CD4-positive, alpha-beta T cell treated with Interleukin-4 for 4 hours (primary cell): ENCODE measurements at places on chromosomes 11 and 22.
A peak's percentile ranks its signal among the peaks of the same experiment; 100 is the strongest.

DNA sequence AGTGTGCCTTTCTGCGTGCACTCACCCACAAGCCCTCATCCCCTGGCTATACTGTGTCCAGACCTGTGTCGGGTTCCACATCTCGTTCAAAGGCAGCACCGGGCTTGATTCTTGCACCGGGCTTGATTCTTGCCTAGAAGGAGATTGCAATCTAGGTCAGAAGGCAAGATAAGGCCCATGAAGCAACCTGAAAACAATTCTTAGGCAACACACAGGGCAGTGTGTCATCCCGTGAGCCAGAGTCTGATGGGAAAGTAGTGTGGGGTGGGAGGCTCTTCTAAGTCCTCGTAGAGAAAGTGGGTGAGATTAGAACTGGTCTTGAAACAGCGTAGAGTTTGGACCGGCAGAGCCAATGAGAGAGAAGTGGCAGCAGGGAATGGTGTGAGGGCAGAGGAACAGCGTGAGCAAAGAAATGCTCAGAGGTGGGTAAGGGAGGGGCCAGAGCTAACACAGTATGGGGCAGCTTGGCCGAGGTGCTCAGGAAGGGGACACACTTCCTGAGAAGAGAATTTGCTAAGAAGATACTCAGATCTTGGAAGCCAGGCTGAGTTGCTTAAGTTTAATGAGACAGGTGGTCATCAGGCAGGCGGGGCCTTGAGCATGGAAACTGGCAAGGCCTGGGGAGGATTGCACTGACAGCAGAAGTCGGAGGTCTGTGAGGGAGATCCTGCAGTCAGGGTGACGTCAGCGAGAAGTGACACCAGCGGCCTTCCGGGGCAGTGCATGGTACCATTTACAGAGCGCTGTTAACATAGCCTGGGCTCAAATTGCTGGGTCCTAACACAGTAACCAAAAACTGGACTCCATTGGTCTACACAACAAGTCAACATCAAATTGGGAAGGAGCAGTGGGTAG, 40.7 kb upstream of the DKK3 start:
- DNase-seq, result no peak

- DNase-seq, result peak; percentile 59
These were observed 60.5 kb downstream of the OSBP2 start for GRCh38 chr22:30754971-30755758.

DNA sequence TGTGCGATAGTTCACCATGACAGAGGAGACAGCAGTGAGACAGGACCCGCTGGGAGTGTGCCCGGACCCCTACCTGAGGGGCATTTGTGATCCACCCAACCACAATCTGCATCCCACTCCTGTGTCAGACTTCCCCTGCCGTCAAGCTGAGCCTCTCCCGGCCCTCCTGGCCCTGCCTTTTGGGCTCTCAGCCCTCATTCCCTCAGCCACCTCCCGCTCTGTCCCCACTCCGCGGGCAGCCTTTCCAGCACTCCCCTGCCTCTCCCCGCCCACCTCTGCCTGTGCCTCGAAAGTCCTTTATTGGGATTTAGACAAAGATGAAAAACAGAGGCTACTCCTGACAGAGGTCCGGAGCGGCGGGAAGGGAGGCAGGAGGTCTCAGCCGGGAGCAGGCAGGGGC, 4.2 kb downstream of the NFAM1 start:
- no peak for DNase-seq

GRCh38 chr11:120603071-120603470, 91.5 kb downstream of the GRIK4 start:
- DNase-seq, result no peak

DNA sequence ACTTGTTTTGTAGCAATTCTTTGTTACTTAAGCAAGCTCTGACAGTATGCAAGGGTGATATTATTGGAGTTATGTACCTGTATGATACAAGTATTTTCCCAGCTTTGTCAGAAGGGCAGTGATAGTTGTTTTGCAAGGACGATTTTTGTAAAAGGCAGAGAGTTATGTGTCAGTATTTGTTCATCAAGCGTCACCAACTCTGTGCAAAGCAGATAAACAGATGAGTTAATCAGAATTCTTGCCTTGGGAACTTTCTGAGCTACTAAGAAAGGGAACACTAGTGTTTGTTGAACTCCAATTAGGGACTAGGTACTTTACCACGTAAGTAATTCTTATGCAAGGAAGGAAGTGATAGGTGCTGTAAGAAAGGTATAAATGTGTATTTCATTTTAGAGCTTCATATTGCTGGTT, 1.4 kb downstream of the USP47 start:
- peak; percentile 86 for DNase-seq

DNA sequence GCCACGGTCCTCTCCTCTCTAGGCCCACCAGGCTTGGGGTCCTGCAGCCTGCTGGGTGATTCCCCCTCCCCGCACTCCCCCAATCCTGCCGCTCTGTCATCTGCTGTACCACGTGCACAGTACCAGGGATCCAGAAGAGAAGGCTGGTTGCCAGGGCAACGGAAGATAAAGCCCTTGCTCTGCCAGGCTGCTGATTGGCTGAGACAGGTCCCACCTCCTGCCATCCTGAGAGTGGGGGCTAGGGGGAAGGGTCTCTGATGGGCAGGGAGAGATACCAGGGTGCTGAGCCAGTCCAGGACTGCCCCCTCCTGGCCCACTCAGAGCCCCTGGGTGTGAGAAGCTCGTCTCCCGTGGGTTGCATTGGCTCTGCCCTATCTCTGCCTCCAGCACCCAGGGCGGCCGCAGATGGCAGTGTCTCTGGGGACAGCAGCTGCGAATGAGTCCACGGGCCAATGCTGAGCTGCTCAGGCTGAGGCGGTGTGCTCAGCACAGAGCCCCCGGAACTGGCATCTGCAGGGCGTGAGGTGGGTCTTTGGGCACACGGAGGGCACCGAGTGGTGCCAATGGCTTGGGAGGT, at the start of gene SMIM45:
Gene SMIM45, plus strand, starts transcription at position 253 of the 577 bp plus-strand sequence.
- no peak for DNase-seq

DNA sequence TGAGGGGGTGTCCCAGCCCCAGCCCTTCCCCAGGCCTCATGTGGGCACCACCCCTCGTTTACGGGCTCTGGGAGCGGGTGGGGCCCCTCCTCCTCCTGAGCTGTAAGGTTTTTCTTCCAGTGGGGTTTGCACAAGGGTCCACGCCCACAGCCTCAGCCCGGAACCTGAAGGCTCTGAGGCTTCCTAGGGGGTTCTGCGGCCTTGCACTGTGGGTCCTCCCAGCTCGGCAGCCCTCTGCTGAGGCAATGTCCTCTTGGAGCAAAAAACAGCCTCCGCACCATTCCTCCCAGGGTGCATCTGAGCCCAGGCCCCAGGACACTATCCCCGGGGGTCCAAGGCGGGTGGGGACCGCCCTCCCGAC, 14.1 kb downstream of the H19 start:
- no peak for DNase-seq

DNA sequence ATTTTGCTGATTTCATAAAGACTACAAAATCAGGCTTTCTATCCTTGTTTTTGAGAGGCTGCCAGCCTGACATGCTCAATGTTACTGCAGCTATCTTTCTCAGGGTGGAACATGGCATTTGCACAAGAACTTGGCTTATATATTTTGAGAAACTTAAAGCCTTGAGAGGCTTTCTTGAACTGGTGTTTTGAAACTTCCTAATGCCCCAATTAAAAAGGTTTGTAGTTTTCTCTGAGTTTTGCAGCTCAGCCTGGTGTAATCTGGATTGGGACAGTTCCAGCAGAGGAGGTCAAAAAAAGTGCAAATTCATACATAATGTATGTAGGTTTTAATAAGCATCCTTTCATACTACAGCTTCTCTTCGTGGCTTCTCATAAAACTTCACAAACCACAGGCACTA, 223.4 kb downstream of the FAM76B start:
- no peak for DNase-seq

- DNase-seq, result no peak
These were observed 157.9 kb upstream of the C11orf87 start for GRCh38 chr11:109264128-109264527.

GRCh38 chr11:16893456-16894066, 120.7 kb downstream of the PLEKHA7 start:
- DNase-seq, result no peak

- no peak for DNase-seq
These were observed 79.3 kb upstream of the TENM4 start for GRCh38 chr11:79520086-79520485.

- DNase-seq, result no peak
These were observed 87.5 kb downstream of the MN1 start for GRCh38 chr22:27714068-27714467.

DNA sequence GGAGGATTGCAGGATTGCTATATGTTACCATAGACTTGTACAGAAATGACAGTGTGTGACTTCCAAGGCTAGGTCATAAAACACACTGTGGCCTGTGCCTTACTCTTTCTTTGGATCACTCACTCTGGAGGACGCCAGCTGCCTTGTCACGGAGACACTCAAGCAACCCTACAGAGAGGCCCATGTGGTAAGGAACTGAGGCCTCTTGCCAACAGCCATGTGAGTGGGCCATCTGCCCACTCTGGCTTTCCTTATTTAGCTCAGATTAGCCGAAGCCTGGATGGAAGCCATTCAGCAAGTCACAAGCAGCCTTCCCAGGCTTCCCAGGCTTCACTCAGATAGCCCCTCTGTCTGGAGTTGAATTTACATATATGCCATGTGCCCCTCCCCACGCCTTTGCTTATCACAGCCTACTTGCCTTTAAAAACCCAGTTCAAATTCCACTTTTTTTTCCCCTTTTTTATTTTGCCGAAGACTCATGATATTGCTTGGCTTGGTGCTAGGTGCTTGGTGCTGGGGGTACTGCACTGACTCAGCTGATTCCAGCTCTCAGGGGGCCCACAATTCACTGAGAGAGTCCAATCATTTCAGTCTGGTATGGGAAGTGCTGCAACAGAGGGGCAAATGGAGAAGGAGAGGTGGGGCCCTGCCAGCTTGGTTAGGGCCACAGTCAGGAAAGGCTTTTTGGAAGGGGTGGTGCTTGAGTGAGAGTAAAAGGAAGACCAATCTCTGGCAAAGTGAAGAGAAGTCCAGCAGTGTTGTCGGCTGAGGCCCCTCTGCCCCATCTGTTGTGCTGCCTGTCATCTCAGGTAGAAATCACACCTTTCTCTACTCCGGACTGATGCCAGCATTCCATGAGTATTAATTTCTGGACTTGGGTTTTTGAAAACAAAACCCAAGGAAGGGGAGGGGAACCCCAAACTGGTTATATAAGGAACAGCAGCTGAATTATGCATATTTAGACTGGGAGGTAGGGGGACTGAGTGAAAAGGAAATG, 14.5 kb upstream of the P4HA3 start:
- no peak for DNase-seq

GRCh38 chr11:46721286-46721685, 2.3 kb downstream of the F2 start:
- no peak for DNase-seq

- DNase-seq, result no peak
These were observed 6.9 kb upstream of the NLRP6 start for GRCh38 chr11:271319-271715.

DNA sequence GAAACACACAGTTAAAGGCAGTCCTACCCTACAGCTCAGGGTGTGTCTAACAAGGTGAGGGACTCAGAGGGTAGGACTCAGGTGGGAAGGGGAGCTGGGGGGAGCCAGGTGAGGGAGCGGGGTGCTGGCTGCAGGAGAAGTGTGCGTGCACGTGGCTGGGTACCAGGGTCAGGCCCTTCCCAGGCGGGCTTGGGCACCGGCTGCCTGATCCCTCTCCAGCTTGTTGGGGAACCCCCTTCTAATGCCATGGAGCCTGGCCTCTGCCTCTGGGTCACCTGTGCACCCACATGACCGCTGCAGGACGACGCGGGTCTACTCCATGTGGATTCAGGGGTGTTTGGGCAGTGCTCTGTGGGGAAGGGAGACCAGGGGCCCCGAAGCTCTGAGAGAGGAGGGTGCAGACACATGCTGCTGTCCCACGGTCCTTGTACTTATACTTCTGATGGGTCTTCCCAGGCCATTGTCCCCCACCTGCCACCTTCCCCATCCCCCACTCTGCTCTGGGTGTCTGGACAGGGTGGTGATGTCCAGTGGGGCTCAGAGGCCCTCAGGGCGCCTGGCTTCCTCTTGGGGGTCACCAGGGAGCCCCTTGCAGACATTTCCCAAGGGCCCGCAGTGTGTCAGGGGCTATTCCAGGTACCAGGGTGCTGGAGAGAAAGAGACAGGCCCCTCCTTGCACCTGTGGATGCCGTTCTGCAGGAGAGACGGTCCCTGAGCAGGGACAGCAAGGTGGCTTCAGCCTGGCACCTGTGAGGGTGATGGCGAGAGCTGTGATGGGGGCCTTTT, 10.4 kb upstream of the MRGPRD start:
- DNase-seq, result no peak

DNA sequence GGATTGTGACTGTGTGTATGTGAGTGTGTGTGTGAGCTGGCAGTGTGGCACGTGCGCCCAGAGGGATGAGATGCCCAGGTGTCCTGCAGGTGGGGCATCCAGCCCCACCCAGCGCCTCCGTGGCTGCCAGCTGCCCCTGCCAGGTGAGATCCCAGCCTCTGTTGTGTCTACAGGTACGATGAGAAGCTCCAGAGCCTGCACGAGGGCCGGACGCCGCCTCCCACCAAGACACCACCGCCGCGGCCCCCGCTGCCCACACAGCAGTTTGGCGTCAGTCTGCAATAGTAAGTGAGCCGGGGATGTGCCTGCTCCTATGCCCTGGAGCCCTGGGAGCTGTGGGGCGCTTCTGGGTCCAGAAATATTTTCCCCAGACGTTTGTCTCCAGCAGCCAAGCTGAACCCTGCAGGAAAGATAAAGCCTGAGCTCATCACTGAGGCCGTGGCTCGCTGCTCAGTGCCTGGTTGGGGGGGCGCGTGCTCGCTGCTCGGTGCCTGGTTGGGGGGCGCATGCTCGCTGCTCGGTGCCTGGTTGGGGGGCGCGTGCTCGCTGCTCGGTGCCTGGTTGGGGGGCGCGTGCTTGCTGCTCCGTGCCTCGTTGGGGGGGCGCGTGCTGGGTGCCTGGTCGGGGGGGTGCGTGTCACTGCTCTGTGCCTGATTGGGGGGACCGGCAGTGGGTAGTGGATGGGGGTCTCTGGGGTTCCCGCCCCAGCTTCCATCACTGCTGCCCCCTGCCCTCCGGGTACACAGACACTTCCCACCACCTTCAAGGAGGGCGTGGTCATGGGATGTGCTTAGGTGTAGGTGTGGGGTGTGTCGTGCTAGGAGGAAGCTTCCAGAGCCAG, 73.2 kb downstream of the ARHGAP8 start:
- DNase-seq, result no peak

- DNase-seq, result no peak
These were observed 1.1 kb upstream of the APOBEC3H start for GRCh38 chr22:39095971-39096370.

- DNase-seq, result no peak
These were observed 66.2 kb downstream of the EFCAB6 start for GRCh38 chr22:43745783-43746356.

DNA sequence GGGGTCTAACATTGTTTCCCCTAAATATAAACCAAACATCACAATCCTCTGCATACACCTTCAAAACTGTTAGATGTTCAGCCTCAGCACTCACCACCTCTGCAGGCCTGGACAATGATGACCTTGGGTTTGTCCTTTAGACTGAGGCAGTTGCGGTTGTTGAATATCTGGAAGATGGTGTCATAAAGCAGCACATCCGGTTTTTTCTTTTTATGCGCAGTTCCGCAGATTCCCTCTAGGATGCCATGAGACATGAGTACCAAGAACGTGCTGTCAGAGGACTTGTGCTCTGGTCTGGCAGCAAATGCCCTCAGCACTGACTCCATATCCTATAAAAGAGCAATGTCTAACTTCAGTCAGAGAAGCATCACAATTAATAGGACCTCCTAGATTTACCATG, 22.8 kb downstream of the CASP5 start:
- no peak for DNase-seq
